ENCODE measurements at places on chromosomes 1 and 21.

- no peak for DNase-seq
These were observed 6.7 kb upstream of the WNT2B start for GRCh38 chr1:112501810-112502641.

GRCh38 chr1:234842726-234843641 is 233.0 kb upstream of the IRF2BP2 start:
- DNase-seq, result no peak

- peak; percentile 71 for DNase-seq
These were observed 84.1 kb upstream of the PRDX6 start for GRCh38 chr1:173392895-173393658.

GRCh38 chr1:19220080-19220846 is 10.2 kb upstream of the UBR4 start:
- no peak for DNase-seq

DNA sequence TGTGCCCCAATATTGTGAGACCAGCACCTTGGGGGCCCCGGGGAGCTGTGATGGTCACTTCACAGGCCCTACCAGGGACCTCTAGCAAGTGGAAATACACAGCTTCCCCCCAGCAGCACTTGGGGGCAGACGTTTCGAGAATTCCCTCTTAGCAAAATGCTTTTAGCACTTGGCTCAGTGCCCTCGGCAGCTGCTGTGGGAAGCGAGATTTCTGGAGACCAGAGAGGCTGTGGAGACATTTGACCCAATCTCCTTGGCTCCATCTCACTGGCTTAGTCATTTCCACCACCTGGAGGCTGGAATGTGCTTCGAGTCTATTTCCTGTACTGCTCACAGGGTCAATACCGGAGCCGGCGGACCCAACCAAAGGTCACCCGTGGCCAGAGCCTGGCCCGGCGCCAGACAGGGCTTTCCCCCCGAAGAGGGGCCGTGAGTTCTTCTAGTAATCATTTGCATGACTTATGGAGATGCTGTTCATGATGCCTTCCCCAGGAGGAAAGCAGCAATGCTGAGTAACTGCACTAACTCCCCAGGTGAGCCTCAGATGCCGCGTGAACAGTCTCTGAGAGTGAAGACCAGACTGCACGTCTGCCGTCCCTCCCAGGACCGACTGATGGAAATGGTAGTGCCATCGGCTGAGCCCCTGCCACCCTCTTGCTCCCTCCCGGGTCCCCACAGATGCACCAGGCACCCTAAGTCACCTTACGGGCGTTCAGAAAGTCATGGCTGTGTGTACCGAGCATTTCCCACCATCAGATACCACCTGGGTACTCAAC is 4.4 kb upstream of the C2CD2 start:
- DNase-seq, result peak; percentile 96

DNA sequence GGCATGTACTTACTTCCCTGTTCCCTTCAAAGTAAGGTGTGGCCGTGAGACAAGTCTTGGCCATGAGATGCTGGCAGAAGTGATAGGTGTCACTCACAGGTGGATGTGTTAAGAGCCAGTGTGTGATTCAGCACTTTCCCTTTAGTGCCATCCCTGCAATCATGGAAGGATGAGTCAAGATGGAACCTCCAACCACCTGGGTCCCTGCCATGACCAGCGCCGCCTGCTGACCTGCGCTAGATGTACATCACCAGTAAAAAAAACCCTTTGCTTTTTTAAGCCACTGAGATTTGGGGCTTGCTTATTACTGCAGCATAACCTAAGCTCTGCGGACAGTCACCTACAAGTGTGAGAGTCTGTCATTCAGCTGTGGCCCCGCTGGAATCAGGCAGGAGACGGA is 71.7 kb downstream of the TOMM20 start:
- DNase-seq, result no peak

DNA sequence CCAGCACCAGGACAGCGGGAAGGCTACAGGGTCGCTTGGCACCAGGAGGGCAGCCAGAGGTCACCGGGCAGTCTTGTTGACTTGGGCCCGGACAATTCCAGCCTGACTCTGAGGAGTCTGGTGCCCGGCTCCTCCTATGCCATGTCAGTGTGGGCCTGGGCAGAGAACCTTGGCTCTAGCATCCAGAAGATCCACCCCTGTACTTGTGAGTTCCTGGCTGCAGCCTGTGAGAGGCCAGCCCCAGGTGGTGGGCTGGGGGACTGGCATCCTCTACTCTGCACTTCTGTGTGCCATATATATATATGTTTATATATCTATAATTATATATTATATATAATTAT is 11.6 kb upstream of the PTPN7 start:
- no peak for DNase-seq

DNA sequence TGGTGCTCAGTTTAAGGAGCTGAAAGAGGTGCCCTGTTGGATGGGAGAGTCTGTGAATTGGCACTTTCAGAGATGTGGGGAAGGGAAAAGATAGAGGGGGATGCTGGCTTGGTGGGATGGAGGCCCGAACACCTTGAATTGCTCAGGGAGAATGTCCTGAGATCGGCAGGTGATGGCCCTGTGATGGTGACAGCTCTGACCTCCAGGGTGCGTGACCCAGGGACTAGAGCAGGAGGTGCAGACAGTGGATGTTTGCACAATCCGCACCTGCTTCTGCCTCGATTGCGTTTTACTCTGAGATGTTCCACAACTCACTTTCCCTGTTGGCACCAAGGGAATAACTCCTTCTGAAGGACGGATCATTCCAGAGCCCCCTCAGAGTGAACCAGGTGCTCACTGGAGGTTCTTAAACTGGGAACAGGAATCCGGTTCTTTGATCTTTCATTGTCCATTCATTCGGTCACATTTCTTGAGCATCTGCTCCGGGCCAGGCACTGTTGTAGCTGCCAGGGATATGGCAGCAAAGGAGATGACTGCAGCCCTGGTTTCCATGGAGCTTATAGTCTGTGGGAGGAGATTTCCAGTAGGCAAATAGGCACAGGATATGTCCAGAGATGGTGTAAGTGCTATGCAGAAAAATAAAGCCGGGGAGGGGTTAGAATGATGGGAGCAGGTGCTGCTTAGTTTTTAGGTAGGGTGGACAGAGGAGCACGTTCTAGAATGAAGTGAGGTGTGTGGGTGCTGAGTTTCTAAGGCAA is 226.6 kb upstream of the TMEM51 start:
- no peak for DNase-seq

DNA sequence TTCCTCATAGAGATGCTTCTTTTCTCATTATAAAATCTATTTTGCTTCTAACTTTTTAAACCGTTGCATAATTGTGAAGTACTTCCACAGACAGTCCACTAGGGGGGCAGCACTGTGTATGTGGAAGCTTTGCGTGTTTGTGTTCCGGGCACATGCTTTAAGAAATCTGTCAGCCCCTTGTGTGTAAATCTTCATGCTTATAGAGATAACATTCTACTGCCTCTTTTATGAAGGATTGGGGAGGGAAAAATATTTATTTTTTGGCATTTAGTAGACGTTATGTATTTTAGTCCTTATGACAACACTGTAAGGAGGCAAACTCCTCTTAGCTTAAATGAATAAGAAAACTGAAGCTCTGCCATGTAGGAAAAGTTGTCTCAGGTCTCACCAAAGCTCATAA is 157.3 kb upstream of the PTGFR start:
- peak; percentile 45 for DNase-seq

DNA sequence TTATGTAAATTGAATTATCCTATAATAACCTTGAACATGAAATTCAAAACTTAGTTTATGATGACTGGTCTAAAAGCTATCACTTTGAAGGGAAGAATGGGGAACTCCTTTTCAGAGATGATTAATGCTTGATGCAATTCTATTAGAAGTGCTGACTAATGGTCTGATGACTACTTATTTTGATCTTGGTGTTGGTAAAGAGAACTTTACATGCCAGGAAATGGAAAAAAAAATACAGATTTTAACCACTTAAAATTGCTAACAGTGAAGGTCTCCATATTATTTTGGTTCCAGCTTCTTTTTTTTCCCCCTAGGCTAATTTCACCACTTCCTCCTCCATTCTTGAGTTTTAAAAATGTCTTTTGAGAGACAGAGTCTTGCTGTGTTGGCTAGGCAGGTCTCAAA is 22.9 kb downstream of the S1PR1 start:
- DNase-seq, result no peak

DNA sequence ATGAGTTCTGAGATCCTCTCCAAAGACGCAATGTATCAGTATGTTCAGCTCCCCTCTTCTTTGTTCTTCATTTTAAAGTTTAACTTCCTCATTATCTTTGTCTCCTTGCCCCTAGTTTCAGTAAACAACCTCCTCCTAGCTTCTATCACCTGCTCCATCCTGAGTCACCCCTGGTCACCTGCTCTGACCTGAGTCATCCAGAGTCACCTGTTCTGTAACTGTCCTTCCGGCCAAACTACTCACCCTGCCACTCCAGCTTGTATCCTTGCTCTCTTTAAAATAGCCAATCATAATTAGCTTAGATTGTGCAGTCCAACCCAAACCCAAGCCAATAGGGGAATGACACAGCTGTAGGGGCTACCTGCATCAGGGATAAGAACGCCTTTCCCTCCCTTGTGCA is 332.0 kb downstream of the OLFM3 start:
- no peak for DNase-seq

GRCh38 chr1:160114085-160114484 is 1.5 kb upstream of the ATP1A2 start:
- DNase-seq, result no peak
